ENCODE measurements at places on chromosomes 5 and 9.

GRCh38 chr9:124308606-124309491 lies 51.1 kb downstream of the NEK6 start:
- no peak for DNase-seq

- DNase-seq: no peak
Measured at GRCh38 chr5:33764786-33765185, 127.0 kb downstream of the ADAMTS12 start.

DNA sequence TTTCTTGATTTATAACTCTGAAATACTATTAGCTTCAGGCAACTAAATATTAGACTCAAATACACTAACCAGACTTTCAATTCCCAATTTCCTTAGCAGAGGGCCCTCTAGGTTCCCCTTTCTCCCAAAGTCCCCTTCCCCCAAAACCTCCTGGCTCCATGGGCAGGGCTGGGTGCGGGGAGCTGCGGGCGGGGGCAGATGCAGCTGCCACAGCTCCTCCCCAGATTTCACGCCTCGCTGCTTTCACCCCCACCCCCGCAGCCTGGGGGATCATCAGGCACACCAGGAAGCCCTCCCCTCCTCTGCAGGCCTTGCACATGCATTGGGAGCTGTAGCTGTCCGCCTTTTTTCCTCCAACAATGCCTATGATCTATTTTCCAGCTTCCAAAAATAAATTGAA lies 82.8 kb upstream of the SPATA31C2 start:
- no peak for DNase-seq

GRCh38 chr5:10399839-10400238 lies 41.8 kb upstream of the ROPN1L start:
- DNase-seq: no peak

DNA sequence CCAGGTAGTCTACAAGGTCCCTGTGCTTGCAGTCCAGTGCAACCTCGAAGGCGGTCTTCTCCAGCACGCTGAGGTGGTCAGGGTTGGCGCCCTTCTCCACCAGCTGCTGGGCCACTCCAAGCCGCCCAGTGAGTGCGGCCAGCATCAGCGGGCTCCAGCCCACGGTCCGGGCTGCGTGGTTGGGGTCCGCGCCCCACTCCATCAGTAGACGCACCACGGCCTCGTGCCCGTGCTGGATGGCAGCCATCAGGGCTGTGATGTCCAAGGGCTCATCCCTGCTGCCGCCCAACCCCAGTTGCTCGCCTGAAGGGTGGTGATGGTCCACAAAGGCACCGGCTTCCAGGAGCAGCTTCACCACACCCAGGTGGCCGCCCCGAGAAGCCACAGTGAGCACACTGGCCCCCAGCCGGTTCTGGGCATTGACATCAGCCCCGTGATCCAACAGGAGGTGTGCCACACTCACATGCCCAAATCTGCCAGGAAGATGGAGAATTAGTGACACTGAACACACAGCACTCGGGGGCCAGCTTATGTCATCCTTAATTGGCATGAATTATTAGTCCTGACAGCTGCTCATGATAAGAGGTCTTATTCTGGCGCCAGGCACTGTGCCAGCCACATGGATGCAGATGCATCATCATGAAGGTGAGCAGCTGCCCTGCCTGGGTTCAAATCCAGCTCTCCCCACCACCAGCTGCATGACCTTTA lies 6.1 kb downstream of the ANKS6 start:
- DNase-seq: no peak

GRCh38 chr9:107435415-107435814 lies 54.2 kb downstream of the KLF4 start:
- no peak for DNase-seq

All from stimulated activated CD4-positive, alpha-beta T cell treated with anti-CD3 and anti-CD28 coated beads, Interleukin-2, amount 100 ng/mL, for 48 hours (primary cell).